ENCODE measurements at places on chromosomes 1 and 21.

DNA sequence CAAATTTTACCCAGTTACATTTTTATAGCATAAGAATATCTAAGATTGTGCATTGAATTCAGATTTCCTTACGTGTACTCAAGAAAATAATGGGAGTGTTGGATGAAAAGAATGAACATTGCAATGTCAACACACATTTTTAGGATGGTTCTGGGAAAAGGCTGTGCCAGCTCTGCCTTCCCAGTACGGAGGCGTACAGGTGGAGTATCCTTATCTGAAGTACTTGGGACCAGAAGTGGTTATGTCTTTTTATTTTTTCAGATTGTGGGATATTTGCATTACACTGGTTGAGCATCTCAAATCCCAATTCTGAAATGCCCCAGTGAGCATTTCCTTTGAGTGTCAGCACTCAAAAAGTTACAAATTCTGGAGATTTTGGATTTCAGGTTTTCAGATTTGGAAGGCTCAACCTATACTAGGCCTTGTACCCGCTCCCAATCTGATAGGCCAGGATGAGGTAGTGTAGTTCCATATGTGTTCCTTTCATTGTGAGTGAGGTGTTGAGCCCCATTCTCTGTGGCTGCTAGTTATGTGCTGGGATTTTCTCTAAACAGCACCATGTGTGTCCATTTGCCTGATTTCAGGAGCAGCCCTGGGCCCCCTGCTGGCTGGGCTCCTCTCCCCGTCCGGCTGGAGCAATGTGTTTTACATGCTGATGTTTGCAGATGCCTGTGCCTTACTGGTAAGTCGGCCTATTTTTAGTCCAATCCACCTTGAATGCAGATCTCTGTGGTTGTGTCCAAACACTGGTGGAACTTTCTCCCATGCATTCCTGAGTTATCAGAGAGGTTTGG is 60.8 kb downstream of the SLC37A1 start:
- no peak for ATAC-seq

GRCh38 chr1:55947446-55947845 is 631.9 kb downstream of the PLPP3 start:
- no peak for ATAC-seq

DNA sequence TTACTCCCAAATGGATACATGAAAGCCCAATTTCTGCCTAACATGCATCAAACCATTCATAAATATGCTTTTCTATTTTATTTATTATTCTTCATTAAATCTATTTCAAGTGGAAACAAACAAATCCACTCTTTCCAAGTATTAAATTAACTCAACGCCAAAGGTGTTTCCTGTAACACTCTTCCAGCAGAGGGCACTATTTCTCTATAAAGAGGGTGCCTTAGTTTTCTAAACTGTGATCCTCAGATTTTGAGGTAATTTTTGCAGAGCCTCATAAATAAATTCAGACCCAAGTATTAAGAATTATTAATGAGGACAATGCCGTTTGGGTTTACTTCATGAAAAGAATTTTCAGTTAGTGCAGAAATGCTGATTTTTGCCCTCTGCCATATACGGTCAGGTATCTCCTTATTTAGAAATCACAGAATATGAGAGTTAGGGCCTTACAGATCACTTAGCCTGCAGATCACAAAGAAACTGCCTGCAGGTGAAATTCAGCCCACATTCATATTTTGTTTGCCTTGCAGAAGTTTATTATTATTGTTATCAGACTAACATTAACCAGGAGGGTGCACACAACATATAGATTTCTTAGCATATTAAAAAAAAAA is 40.1 kb upstream of the MYSM1 start:
- no peak for ATAC-seq

GRCh38 chr1:100539836-100540536 is 2.0 kb downstream of the GPR88 start:
- no peak for ATAC-seq
